ENCODE measurements at places on chromosomes 2 and 18.

DNA sequence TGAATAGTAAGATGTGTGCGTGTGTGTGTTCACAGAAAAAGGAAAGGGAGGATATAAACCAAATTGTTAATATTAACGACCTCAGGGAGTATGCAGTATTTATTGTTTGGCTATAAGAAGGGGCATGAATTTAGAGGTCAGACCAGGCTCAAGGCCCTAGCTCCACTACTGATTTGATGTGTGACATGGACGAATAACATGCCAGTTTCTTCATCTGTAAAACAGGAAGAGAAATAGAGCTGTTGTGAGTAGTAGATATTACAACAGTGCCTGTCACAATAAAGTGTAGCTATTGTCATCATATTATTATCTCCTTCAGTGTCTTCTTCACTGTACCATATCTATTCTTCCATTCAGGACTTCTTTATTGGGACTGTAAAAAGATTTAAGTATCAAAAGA, 4.1 kb upstream of the MAT2A start:
- DNase-seq: no peak

GRCh38 chr2:79984476-79984875, 320.1 kb downstream of the LRRTM1 start:
- DNase-seq: no peak

DNA sequence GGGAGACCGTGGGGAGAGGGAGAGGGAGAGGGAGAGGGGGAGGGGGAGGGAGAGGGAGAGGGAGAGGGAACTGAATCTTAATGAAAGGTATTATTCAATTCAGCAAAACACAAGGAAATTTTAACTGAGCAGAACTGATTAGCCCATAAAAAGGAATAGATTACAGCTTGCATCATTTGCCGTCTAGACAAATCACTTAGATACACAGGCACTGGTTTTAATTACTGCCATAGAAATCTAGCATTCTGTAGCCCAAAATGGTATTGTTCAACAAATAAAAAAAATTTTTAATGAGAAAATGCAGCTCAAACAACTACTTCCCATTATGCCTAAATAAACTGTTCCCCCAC, 7.9 kb upstream of the KCNF1 start:
- no peak for DNase-seq

- DNase-seq: no peak
Measured at GRCh38 chr2:27115519-27115918, 3.4 kb downstream of the CGREF1 start.

- DNase-seq: no peak
Measured at GRCh38 chr18:3265564-3266033, 3.7 kb downstream of the MYL12B start.
